A549 treated with CpdA at 1 μM for 4 hours (cell line): ENCODE measurements at places on chromosomes 13 and 19. TPM values are rescaled to one million over a fixed set of nuclear protein-coding genes. Genes with fewer than 3 reads are reported as not detected.

The FCAR gene
- total RNA-seq: not detected in 5 replicates

The SERTM1 gene
- total RNA-seq: not detected in 5 replicates

The OCEL1 gene
- total RNA-seq: 9.6 to 12.2 TPM (median 12.0 TPM) in 5 replicates

The ZNF844 gene
- total RNA-seq: not detected in 5 replicates

The S1PR5 gene
- 1.7 to 2.6 TPM (median 2.3 TPM) in 5 replicates for total RNA-seq

The ZNF888 gene
- total RNA-seq: 0.01 TPM in 1 of 5 replicates, not detected in the others

The TEKTIP1 gene
- total RNA-seq: not detected in 5 replicates

The ERICH6B gene
- total RNA-seq: not detected in 5 replicates
